ENCODE measurements at places on chromosomes 5 and 9. TPM values are rescaled to one million over a fixed set of nuclear protein-coding genes. Genes with fewer than 3 reads are reported as not detected.

Gene AK8
- total RNA-seq: 0.24 TPM

Gene SHOC1
- total RNA-seq: not detected

Gene SLC35A4
- 69.3 TPM for total RNA-seq

Gene ZNF367
- 24.7 TPM for total RNA-seq

Gene LHX3
- total RNA-seq: 0.17 TPM

Gene KDM3B
- 67.2 TPM for total RNA-seq

Gene GCNT4
- total RNA-seq: 3.2 TPM

Gene ADAMTS6
- total RNA-seq: 1.6 TPM

Gene SLCO4C1
- 0.79 TPM for total RNA-seq

Gene GPBP1
- total RNA-seq: 104 TPM

DNA sequence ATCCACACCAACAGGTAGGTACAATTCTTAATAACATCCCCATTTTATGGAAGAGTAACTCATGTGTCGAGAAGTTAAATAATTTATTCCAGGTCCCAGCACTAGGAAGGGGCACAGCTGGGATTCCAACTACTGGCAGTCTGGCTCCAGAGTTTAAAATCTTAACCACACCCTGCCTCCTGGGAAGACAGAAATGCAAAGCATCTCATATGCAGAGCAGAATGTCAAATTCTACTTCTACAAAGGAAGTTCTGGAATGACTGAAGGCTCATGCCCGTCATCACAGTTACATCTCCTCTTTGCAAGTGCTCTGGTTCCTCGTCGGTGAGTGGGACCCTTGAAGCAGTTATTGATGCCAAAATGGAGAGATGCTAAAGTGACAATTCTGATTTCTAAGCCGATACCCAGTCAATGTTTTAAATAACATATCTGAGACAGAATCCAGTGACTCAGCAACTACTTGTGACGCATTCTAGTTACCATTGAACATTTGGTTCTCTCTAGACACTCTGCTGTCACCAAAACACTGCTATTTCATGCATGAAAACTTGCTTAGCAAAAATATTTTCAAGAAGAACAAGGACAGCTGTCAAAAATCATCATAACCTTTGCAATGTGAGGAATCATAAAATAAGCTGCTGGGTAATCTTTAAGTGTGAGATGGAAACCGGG is 412.7 kb downstream of the CTNND2 start:
- no peaks in the 10 kb centered on the region for H3K4me1 ChIP-seq
- no peak for DNase-seq
- no peak overlapping the region for H3K4me3 ChIP-seq
- H3K27ac ChIP-seq: no peak overlapping the region
- H3K36me3 ChIP-seq: no peaks in the 10 kb centered on the region

GRCh38 chr9:133238272-133238850 is 29.3 kb upstream of the OBP2B start:
- peaks cover 15% of the 10 kb centered on the region for H3K4me1 ChIP-seq
- H3K4me3 ChIP-seq: peak overlapping the region; percentile 79
- H3K27me3 ChIP-seq: peaks cover 13% of the 10 kb centered on the region
- no peaks in the 10 kb centered on the region for H3K36me3 ChIP-seq
- H3K27ac ChIP-seq: no peak overlapping the region
- peak; percentile 35 for DNase-seq

DNA sequence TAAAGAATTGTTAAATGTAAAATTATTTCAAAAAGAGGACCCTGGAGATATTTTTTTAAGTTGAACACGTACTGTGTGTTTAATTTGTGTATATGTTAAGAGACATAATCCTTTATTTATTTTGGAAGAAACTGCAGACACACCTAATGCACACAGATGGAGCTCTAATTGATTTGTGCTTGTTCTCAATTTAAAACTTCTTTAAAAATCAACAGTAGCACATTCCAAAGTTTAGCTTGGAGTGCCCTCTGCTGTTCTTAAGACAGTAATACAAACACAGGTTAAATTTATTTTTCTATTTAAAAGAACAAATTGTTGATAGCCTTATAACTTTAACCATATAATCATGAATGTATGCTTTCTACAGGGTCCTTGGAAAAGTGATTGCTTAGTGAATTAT is 277.6 kb upstream of the ADAMTS16 start:
- no peaks in the 10 kb centered on the region for H3K4me1 ChIP-seq
- no peak overlapping the region for H3K27ac ChIP-seq
- no peaks in the 10 kb centered on the region for H3K36me3 ChIP-seq
- H3K4me3 ChIP-seq: no peak overlapping the region
- DNase-seq: no peak
- peaks cover 2% of the 10 kb centered on the region for H3K27me3 ChIP-seq

- no peak overlapping the region for H3K4me3 ChIP-seq
- H3K4me1 ChIP-seq: no peaks in the 10 kb centered on the region
- no peaks in the 10 kb centered on the region for H3K36me3 ChIP-seq
- no peak for DNase-seq
- H3K27ac ChIP-seq: no peak overlapping the region
Observed at GRCh38 chr9:134708672-134709038, 67.1 kb downstream of the COL5A1 start.

DNA sequence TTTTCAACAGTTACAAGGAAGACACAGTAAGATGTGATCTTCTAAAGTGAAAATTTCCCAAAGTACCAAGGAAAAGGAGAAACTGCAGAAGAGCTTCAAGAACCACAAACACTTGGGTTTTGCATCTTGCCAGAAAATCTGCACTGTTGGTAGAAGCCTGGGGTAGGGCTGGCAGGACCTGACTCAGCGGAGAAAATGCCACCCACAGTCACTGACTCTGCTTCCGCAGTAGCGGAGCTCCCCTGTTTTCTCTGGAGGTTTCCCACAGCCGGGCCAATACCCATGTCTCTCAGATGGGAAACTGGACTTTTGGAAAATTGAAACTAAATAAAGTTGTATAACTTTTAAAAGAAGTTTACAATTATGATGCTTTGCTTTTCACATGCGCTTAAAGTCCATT is 104.2 kb downstream of the MEF2C start:
- no peak for DNase-seq
- H3K4me3 ChIP-seq: no peak overlapping the region
- H3K27me3 ChIP-seq: peaks cover 14% of the 10 kb centered on the region
- no peaks in the 10 kb centered on the region for H3K4me1 ChIP-seq
- no peak overlapping the region for H3K27ac ChIP-seq
- no peaks in the 10 kb centered on the region for H3K36me3 ChIP-seq

GRCh38 chr5:54173251-54173650 is 137.1 kb downstream of the ARL15 start:
- H3K4me1 ChIP-seq: no peaks in the 10 kb centered on the region
- H3K27ac ChIP-seq: no peak overlapping the region
- peaks cover 6% of the 10 kb centered on the region for H3K36me3 ChIP-seq
- no peak overlapping the region for H3K4me3 ChIP-seq
- H3K27me3 ChIP-seq: no peaks in the 10 kb centered on the region
- DNase-seq: no peak

- H3K27ac ChIP-seq: peak overlapping the region; percentile 35
- no peak for DNase-seq
- H3K27me3 ChIP-seq: peaks cover 9% of the 10 kb centered on the region
- no peaks in the 10 kb centered on the region for H3K36me3 ChIP-seq
Observed at GRCh38 chr5:149485655-149486615, 65.3 kb downstream of the CSNK1A1 start.

DNA sequence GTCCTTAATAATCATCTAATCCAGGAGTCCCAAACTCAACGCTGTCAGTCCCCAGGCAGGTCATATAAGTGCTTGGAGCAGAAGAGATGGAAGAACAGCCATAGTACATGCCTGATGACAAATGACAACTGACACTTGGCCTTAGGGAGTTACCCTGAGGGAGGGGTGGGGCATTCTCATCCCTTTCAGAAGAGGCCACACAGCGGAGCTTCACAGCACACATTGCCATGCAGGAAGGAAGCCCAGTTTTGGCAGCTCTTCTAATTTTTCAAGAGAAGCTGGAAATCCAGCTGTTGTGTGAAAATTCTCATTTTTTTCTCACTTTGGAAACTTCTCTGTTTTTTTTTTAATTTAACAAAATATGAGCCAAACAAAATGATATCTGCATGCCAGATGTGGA is 89.0 kb downstream of the ASTN2 start:
- H3K4me3 ChIP-seq: no peak overlapping the region
- H3K27ac ChIP-seq: no peak overlapping the region
- H3K27me3 ChIP-seq: peaks cover 4% of the 10 kb centered on the region
- DNase-seq: no peak
- H3K36me3 ChIP-seq: no peaks in the 10 kb centered on the region

- peaks cover 4% of the 10 kb centered on the region for H3K27me3 ChIP-seq
- no peaks in the 10 kb centered on the region for H3K4me1 ChIP-seq
- no peak for DNase-seq
Observed at GRCh38 chr5:158995694-158996173, 104.0 kb downstream of the EBF1 start.

DNA sequence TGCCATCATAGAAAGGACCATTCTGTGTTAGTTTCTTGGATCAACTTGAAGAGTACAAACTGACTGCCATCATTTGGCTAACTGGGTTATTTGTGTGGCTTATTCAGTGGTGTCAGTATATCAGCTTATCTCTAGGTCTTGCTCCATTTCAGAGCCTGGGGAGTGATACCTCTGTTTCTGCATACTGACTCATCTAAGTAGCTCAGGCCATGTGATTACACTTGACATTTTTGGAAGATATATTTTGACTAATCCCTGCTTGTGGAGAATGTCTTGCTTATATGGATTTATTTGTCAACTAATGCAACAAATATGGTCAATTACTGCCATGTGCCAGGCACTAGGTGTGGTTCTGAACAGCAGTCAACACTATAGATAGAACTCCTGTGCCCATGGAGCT is 311.7 kb downstream of the YTHDC2 start:
- H3K36me3 ChIP-seq: no peaks in the 10 kb centered on the region
- DNase-seq: no peak
- H3K27ac ChIP-seq: no peak overlapping the region
- no peaks in the 10 kb centered on the region for H3K4me1 ChIP-seq
- no peak overlapping the region for H3K4me3 ChIP-seq

DNA sequence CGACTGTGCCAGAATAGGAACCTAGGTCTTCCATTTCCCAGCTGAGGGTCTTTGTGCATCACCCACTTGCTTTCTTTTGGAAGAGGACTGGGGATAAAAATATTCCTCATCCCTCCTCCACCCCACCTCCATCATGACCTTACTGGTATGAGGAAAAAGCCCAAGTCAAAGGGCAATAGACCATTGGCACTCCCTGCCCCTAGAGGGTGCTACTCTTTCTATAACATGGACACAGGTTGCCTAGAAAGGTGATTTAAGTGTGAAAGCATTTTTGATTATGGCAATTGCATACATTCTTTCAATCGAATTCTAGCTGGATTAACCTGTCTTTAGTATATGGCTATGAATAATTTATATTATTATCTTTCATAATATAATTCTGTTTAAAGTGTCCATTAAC is 22.8 kb upstream of the ZNF618 start:
- peaks cover 17% of the 10 kb centered on the region for H3K4me1 ChIP-seq
- H3K36me3 ChIP-seq: peaks cover 4% of the 10 kb centered on the region
- H3K4me3 ChIP-seq: no peak overlapping the region
- no peak overlapping the region for H3K27ac ChIP-seq
- peaks cover 7% of the 10 kb centered on the region for H3K27me3 ChIP-seq

DNA sequence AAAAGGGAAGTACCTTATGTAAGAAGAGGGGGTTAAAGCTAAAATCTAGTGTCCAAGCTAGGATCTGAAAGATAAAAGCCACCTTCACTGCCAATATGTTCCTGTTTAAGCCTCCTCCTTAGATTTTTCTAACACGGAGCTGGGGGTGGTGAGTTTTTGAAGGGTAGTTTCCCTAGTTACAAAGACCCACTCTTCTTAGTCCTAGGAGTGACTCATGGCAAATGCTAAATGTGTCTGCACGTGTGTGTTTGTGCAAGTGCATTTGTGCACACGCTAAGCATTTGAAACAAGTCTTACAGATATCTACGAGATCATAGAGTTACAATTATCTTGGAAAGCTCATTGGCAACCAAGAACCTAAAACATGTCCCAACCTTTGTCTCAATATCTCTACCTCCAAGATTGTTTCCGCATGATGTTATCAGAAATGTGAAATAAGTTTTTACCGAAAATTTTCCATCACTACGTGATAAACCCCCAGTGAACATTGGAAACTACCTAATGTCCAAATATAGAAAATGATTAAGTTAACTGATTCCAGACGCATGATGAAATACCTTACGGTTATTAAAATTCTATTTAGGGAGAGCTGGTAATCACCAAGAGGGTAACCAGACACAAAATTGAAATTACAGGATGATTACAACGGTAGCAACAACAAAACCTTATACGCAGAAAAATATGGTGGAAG is 78.0 kb upstream of the HRH2 start:
- peaks cover 3% of the 10 kb centered on the region for H3K36me3 ChIP-seq
- no peaks in the 10 kb centered on the region for H3K27me3 ChIP-seq
- H3K4me3 ChIP-seq: peak overlapping the region; percentile 50
- H3K4me1 ChIP-seq: peaks cover 43% of the 10 kb centered on the region

- H3K36me3 ChIP-seq: no peaks in the 10 kb centered on the region
- peaks cover 42% of the 10 kb centered on the region for H3K27me3 ChIP-seq
- no peak for DNase-seq
- H3K27ac ChIP-seq: no peak overlapping the region
- no peak overlapping the region for H3K4me3 ChIP-seq
Observed at GRCh38 chr5:77292026-77292757, 81.7 kb downstream of the PDE8B start.

GRCh38 chr5:43889233-43889632 is 286.3 kb downstream of the NNT start:
- no peak overlapping the region for H3K27ac ChIP-seq
- no peaks in the 10 kb centered on the region for H3K4me1 ChIP-seq
- H3K36me3 ChIP-seq: no peaks in the 10 kb centered on the region
- no peaks in the 10 kb centered on the region for H3K27me3 ChIP-seq

DNA sequence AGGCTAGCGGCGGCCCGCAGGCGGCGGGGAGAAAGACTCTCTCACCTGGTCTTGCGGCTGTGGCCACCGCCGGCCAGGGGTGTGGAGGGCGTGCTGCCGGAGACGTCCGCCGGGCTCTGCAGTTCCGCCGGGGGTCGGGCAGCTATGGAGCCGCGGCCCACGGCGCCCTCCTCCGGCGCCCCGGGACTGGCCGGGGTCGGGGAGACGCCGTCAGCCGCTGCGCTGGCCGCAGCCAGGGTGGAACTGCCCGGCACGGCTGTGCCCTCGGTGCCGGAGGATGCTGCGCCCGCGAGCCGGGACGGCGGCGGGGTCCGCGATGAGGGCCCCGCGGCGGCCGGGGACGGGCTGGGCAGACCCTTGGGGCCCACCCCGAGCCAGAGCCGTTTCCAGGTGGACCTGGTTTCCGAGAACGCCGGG is 253 bp downstream of the SLC12A2 start:
- no peaks in the 10 kb centered on the region for H3K27me3 ChIP-seq
- no peak overlapping the region for H3K4me3 ChIP-seq
- no peak for DNase-seq
- H3K4me1 ChIP-seq: peaks cover 58% of the 10 kb centered on the region
- H3K36me3 ChIP-seq: peaks cover 7% of the 10 kb centered on the region
- H3K27ac ChIP-seq: no peak overlapping the region

DNA sequence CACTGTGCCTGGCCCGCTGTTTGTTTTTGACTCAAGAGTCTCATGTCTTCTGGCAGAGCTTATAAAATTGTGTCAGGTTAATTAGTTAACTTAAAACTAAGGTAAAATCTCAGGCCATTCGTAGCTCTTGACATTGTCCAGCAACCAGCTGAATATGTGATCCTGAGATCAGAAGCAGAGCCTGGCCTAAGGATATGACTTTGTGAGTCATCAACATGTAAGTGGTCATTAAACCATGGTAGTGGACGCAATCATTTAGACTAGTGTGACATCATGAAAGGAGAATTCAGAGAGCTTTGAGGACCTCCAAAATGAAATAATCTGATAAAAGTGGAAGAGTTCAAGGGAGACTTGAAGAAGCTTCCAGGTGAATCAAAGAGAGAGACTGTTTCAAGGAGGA is 23.3 kb downstream of the SPZ1 start:
- no peaks in the 10 kb centered on the region for H3K4me1 ChIP-seq
- peaks cover 14% of the 10 kb centered on the region for H3K27me3 ChIP-seq
- no peak overlapping the region for H3K4me3 ChIP-seq
- H3K27ac ChIP-seq: no peak overlapping the region
- DNase-seq: no peak
